ENCODE measurements at places on chromosomes 7 and 10. TPM values are rescaled to one million over a fixed set of nuclear protein-coding genes. Genes with fewer than 3 reads are reported as not detected.
A peak's percentile ranks its signal among the peaks of the same experiment; 100 is the strongest.

The PPP1R17 gene
- not detected for total RNA-seq

The CFAP43 gene
- not detected for total RNA-seq

The ABCC2 gene
- 1.0 TPM for total RNA-seq

The ICA1 gene
- total RNA-seq: 1.3 TPM

DNA sequence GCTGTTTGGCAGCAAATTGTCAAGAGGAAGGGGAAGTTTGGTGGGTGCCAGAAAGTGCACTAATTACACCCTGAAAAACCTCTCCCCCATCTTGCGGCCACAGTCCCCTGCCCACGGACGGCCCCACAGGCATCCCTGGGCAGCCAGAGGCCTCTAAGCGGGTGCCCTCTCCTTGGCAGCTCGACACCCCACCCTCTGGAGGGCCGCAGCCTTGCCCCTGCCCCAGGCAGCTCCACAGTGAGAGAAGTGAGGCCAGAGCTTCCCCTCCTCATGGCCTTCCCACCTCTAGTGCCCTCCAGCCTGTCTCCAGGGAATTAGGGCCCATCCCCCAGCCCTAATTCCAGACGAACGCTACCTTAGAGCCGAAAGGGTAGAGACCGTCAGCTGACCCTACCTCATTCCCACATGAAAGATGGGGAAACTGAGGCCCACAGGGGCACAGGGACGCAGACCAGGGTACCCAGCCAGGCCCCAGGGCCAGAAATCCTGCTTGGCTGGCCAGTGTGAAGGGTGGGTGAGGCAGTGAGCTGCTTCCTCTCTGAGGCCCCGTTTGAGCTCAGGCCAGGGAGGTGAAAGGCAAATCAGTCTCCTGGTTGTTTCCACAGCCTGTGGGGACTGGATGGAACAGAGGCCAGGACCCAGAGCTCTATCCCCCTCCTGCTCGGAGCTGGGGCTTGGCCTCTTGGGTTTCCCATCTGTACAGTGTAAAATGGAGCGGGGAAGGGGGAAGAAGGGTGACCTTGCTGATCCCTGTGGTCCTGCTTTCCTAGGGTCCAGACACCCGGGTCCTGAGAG, 10.0 kb downstream of the ZCCHC24 start:
- no peaks in the 10 kb centered on the region for H3K36me3 ChIP-seq
- H3K27me3 ChIP-seq: no peaks in the 10 kb centered on the region
- H3K27ac ChIP-seq: no peak overlapping the region
- DNase-seq: no peak
- H3K4me1 ChIP-seq: peaks cover 15% of the 10 kb centered on the region
- H3K4me3 ChIP-seq: no peak overlapping the region

GRCh38 chr7:132703742-132704141, 127.5 kb upstream of the PLXNA4 start:
- H3K27ac ChIP-seq: no peak overlapping the region
- H3K4me1 ChIP-seq: no peaks in the 10 kb centered on the region
- no peak for DNase-seq
- no peak overlapping the region for H3K4me3 ChIP-seq

- no peak overlapping the region for H3K27ac ChIP-seq
- DNase-seq: no peak
- no peaks in the 10 kb centered on the region for H3K36me3 ChIP-seq
- no peaks in the 10 kb centered on the region for H3K27me3 ChIP-seq
Measured at GRCh38 chr10:1855911-1856310, 118.6 kb upstream of the ADARB2 start.

GRCh38 chr10:131514454-131514853, 202.9 kb upstream of the TCERG1L start:
- H3K4me3 ChIP-seq: no peak overlapping the region
- no peaks in the 10 kb centered on the region for H3K4me1 ChIP-seq
- H3K27ac ChIP-seq: no peak overlapping the region
- no peaks in the 10 kb centered on the region for H3K27me3 ChIP-seq
- H3K36me3 ChIP-seq: no peaks in the 10 kb centered on the region

DNA sequence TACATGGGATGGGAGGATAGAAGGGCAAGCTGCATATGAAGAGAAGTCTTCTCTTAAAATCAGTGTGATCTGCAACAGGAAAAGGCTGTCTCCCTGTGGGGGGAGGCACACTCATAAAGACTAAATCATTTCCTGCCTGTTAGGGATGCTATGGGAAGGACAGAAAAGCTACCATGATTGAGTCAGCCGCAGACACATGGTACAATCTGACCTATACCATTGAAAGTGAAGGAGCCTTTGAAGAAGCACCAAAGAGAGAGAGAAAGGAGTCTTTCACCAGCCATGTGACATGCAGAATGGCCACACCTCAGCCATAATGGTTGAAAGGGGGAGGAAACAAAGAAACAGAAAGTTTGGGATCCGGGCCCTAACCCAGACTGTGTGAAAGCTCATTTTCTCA, 29.1 kb downstream of the NUDCD3 start:
- peaks cover 70% of the 10 kb centered on the region for H3K4me1 ChIP-seq
- no peaks in the 10 kb centered on the region for H3K27me3 ChIP-seq
- peak; percentile 76 for DNase-seq
- peak overlapping the region; percentile 67 for H3K4me3 ChIP-seq

DNA sequence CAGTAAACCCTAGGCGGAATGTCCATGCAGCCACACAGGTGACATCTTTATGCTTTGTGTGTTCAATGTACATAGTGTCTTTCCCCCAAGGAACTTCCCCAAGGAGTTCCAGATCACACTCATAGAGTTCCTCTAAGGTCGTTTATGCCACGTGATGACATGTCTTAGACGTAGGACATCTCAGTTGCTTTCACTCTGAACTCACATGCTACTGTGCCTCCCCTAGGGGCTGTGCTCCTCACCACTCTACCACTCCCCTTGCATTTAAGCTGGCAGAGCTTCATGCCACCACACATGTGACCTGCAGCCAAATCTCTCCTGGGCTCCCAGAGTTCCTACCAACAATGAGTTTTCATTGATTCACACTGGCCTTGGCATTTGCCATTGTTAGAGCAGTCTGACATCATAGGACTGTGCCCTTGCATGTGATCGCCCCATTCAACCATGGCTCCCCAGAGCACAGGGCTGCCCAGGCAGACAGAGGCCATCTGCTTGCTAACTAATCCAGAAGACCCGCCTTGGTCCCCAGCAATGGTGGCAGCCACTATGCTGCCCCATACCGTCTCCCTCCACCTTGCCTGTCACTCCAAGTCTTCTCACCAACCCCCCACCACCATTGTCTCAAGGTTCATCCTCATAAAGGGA, 95.3 kb upstream of the MACROH2A2 start:
- no peaks in the 10 kb centered on the region for H3K4me1 ChIP-seq
- H3K27ac ChIP-seq: no peak overlapping the region
- peaks cover 2% of the 10 kb centered on the region for H3K27me3 ChIP-seq
- no peak overlapping the region for H3K4me3 ChIP-seq
- no peaks in the 10 kb centered on the region for H3K36me3 ChIP-seq
- DNase-seq: no peak

GRCh38 chr10:78756604-78757343, 312.0 kb upstream of the ZMIZ1 start:
- no peaks in the 10 kb centered on the region for H3K36me3 ChIP-seq
- H3K4me3 ChIP-seq: no peak overlapping the region
- peak; percentile 50 for DNase-seq
- H3K27ac ChIP-seq: no peak overlapping the region
- H3K4me1 ChIP-seq: peaks cover 10% of the 10 kb centered on the region

GRCh38 chr7:68700414-68700813, 897.9 kb upstream of the AUTS2 start:
- no peaks in the 10 kb centered on the region for H3K27me3 ChIP-seq
- H3K4me3 ChIP-seq: no peak overlapping the region
- H3K4me1 ChIP-seq: no peaks in the 10 kb centered on the region
- no peak for DNase-seq
- no peaks in the 10 kb centered on the region for H3K36me3 ChIP-seq
- H3K27ac ChIP-seq: no peak overlapping the region

DNA sequence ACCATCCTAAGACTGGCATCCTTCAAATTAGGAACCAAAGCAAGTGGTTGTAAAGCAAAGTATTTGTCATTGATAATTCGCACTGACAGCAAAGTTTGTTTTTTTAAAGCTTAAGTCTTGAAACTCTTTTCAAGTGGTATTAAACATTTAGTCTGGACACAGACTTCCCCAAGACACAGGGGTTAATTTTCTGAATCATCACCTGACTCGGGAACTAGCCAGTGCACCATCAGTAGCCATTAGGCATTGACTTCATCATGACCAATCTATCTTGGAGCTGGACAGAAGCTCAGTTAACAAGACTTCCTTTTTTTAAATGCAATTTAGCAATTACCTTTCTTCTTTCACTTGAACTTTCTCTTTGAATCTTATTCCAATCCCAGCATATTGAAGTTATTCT, 210.6 kb downstream of the ZNF365 start:
- no peak overlapping the region for H3K27ac ChIP-seq
- DNase-seq: no peak
- no peak overlapping the region for H3K4me3 ChIP-seq
- peaks cover 2% of the 10 kb centered on the region for H3K27me3 ChIP-seq
- peaks cover 9% of the 10 kb centered on the region for H3K4me1 ChIP-seq

GRCh38 chr10:59143544-59143943, 32.9 kb upstream of the PHYHIPL start:
- no peaks in the 10 kb centered on the region for H3K27me3 ChIP-seq
- no peaks in the 10 kb centered on the region for H3K4me1 ChIP-seq
- H3K27ac ChIP-seq: no peak overlapping the region
- DNase-seq: no peak
- no peaks in the 10 kb centered on the region for H3K36me3 ChIP-seq
- no peak overlapping the region for H3K4me3 ChIP-seq

DNA sequence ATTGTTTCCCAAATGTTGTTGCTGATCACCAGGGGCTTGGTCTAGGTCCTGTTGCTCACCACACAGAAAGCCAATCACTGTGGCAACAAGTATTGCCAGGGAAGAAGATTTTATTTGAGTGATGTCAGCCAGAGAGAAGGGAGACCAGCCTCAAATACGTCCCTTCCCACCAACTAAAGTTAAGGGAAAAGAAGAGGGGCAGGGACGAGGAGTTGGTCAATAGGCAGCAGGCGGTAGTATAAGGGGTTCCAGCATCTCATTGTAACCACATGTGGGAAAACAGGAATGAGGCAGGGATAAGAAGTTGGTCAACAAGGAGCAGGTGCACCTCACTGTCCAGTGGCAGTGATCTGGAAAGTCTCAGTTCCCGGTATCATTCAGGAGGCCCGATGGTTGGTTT, 138.9 kb upstream of the KCNMA1 start:
- H3K4me1 ChIP-seq: no peaks in the 10 kb centered on the region
- no peaks in the 10 kb centered on the region for H3K27me3 ChIP-seq
- no peak overlapping the region for H3K4me3 ChIP-seq
- H3K36me3 ChIP-seq: peaks cover 3% of the 10 kb centered on the region
- DNase-seq: no peak
